Muscle of arm (tissue), 14 donors: ENCODE measurements at places on chromosomes 7 and 10.

DNA sequence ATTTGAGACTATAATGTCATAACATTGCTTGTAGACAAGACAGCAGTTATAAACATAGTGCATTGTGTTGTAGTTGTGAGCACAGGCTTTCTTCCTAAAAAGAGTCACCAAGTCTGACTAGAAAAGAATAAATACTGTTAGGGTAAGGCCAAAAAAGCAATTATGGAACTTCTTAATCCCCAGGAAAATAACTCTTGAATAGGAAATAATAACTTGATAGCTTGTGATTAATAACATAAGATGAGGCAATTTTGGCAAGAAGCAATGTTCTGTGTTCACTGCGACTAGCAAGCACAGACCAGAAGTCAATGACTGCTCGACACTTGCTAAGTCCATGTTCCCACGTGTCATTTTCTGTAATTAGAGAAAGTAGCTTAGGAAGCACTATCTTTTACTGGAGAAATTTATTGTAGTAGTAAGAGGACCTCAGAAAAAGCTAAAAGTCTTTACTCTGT is 97.1 kb downstream of the AGMO start:
- DNase-seq: no peak

GRCh38 chr7:132258231-132258630 is 318.0 kb downstream of the PLXNA4 start:
- DNase-seq: no peak

GRCh38 chr7:142498364-142498763 is 240.5 kb upstream of the PRSS58 start:
- no peak for DNase-seq

- no peak for DNase-seq
Observed at GRCh38 chr7:66946545-66946944, 25.5 kb downstream of the TMEM248 start.

DNA sequence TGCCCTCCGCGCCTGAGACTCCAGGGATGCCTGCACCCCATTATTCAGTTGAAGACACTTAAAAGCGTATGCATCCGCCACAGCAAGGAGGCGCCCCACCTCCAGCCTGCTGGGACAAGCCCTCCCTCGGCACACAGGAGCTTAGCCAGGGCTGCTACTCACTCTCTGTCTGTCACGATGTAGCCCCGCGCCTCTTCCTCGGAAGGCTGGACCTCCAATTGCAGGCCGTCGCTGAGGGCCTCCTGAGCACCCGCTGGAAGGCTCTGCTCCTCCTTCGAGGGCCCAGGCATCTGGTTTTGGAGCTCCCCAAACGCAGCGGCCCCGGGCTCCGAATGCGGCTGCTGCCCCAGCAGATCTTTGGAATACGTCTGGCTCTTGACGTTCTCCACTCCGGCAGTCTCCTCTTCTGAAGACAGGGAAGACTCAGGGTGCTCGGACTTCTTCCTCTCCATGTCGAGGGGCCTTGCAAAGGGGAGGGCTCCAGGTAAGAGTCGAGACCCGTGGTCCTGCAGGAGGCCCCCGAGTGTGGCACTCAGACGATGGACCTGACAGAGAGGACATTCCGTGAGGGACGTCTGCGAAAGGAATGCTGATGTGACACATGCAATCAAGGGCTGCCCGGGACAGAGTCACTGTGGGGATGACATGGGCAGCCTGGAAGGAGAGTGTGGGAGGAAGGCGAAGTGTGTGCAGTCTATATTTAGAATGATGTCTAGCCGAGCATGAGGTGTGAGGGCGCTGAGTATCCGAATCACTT is 453.9 kb downstream of the PTPRN2 start:
- no peak for DNase-seq

DNA sequence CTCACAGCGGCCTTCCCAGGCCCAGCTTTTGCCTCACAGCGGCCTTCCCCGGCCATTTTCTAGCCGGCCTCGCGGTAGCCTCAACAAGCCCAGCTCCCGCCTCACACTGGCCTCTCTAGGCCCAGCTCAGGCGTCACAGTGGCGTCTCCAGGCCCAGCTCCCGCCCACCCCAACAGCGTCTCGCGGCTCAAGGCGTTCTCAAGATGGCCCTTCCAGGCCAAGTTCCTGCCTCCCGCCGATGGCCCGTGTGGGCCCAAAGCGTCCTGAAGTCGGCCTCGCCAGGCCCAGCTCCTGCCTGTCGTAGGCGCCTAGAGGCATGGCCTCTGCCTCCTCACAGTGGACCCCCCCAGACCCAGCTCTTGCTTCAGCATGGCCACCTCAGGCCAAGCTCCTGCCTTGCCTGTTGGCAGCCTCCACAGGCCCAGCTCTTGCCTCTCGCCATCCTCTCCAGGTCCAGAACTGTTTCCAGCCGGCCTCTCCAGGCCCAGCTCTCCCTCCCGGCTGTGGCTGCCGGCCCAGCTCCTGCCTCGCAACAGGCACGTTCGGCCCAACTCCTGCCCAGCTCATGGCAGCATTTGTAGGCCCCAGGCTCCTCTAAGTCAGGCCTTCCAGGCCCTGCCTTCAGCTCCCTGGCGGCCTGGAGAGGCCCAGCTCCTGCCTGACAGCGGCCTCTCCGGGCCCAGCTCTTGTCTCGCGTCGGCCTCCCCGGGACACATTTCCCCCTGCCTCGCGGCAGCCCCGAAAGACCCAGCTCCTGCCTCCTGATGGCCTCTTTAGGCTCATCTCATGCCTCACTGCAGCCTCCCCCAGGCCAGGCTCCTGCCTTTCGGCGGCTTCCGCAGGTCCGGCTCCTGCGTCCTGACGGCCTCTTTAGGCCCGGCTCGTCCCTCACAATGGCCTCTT is 18.8 kb upstream of the TMEM248 start:
- no peak for DNase-seq

- DNase-seq: no peak
Observed at GRCh38 chr7:151472644-151473380, 32.9 kb upstream of the CRYGN start.
